NCI-H2081 (cell line): ENCODE measurements at places on chromosomes 5 and 9.
A peak's percentile ranks its signal among the peaks of the same experiment; 100 is the strongest.

GRCh38 chr9:133127340-133127981 lies 6.4 kb upstream of the RALGDS start:
- no peak for DNase-seq

DNA sequence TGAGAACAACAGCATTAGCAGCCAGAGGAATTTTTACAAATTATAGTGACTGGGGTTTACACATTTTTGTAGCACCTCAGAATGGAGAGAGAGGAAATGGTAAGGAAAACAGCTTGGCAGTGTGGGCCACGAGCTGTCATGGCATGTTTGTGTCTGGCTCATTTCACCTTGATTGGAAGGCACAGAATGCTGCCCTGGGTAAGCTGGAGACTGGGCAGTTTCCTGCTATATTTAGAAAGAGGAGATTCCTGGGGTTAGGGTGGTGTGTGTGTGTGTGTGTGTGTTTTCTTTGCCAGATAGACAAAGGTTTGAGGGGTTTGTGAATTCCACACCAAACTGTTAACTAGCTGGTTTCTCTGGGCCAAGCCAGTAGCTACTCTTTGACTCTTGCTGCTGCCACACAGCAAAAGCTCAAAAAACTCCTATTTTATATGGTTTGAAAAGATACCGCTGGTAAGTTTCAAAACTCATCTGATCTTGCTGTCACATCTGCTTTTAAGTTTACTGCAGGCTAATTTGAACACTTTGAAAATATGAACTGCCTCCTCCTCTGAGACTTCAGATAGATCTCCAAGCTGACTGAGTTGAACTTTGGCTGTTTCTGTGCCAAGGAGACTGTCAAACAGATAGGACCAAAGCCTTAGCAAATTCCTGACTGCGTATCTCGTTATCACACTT lies 9.1 kb downstream of the ARHGAP26 start:
- DNase-seq = peak; percentile 9

GRCh38 chr9:129480227-129480626 lies 140.7 kb downstream of the C9orf50 start:
- no peak for DNase-seq

DNA sequence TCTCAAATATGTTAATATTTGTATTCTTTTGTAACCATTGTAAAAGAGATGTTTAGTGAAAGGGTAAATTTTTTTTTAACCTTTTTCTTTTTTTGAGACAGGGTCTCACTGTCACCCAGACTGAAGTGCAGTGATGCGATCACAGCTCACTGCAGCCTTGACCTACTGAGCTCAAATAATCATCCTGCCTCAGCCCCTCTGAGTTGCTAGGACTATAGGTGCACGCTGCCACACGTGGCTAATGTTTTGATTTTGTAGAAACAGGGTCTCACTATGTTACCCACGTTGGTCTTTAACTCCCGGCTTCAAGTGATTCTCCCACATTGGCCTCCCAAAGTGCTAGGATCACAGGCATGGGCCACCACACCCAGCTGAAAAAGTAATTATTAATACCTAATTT lies 58.0 kb upstream of the CDK5RAP2 start:
- DNase-seq = no peak

- peak; percentile 31 for DNase-seq
Measured at GRCh38 chr9:131478421-131478868, 24.3 kb upstream of the POMT1 start.

- DNase-seq = no peak
Measured at GRCh38 chr9:90942555-90942954, 140.9 kb downstream of the SYK start.

DNA sequence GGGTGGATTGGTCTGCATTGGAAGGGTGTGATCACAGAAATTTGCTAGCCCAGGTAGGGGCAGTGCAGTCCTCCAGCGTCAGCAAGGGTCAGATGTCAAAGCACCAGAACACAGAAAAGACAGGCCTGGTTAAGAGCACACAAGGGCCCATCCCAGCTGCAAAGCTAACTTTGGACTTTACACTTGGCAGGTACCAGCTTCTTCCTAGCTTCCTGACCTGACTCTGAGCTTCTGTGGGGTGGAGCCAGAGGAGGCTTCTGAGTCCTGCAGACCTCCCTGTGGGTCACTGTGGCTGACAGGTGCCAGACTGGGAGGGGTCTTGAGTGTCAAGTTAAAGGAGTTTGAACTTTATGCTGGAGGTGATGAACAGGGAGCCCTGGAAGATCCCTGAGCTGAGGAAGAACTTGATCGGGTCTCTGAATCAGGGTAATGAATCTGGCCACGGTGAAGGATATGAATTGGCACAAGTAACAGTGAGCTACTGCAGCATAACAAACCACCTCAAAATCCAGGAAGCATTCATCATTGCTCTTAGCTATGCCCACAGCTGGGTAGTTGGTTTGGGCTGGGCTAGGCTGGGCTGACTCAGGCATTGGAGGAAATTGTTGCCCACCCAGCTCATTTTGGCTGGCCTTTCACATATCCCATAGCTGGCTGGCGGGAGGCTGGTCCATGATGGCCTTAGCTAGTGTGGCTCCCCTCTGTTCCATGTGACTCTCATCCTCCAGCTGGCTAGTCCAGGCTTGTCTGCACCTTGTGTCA lies 63.4 kb downstream of the BARX1 start:
- DNase-seq = no peak

DNA sequence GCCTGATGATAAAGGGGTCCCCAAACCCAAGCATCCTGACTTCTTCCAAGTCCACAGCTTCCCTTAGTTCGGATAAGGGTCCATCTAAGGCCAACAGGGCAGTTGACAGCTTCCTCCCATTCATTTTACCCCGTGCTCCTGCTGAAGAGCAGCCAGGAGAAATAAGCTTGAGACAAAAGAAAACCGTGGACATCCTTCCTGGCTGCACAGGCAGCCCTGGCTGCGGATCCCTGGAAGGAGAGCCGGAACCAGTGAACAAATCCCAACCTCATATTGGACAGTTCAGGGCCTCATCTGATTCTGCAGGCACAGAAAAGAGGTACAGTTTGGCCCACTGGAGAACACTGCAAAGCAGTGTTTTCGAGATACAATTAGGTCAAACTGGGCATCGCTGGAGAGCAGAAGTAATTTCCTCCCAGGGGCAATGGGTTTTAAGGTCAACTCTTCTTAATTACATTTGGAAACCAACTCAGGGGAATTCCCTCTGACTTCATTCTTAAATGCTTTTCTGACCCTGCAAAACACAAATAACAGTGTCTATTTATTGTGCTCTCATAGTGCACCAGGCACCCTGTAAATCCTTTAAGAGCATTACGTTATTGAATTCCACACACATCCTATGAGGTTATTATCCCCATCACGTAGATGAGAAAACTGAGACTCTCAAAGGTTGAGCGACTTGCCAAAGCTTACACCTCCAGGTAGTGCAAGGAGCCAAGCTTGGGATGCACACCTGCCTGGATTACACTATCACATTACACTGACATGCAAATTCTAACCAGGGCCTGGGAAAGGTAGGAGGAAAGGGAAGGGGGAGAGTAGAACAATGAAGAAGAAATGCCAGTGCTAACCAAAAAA lies 21.2 kb downstream of the ADAM19 start:
- no peak for DNase-seq

GRCh38 chr9:21326526-21327139 lies 8.6 kb downstream of the KLHL9 start:
- peak; percentile 47 for DNase-seq

DNA sequence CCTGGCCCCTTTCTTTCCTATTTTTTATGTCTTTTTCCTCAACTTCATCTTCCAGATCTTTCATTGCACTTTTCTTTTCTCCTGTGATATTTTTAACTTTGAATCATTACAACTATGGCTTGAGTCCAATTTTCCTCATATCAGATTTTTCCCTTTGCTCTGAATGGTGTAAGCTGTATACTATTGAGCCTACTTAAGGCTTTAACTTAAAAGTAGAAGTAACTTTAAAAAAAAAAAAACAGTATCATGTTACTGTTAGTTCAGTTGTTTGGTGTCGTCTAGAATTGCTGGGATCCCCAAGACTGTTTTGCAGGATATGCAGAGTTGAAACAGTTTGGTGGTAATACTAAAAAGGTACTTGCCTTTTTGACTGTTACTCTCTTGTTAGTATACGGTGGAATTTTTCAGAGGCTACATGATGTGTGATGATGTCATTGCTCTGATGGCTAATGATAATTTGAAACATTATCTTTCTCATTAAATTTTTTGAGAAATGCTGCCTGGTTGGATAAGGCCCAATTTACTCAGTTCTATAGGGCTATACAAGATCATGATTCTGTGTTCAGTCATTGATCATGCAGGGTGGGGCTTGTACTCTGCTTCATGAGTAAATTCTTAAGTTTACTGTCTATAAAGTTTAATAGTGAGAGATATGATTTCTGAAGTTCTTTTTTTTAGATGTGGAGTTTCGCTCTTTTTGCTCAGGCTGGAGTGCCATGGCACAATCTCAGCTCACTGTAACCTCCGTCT lies 8.8 kb downstream of the NAA35 start:
- no peak for DNase-seq

GRCh38 chr9:95028853-95029219 lies 288.7 kb downstream of the FANCC start:
- DNase-seq = no peak

GRCh38 chr9:114737118-114737517 lies 55.1 kb upstream of the TEX48 start:
- no peak for DNase-seq

GRCh38 chr9:28853477-28853876 lies 1280.2 kb upstream of the C9orf72 start:
- DNase-seq = no peak

- no peak for DNase-seq
Measured at GRCh38 chr5:98963019-98963418, 34.2 kb upstream of the CHD1 start.

DNA sequence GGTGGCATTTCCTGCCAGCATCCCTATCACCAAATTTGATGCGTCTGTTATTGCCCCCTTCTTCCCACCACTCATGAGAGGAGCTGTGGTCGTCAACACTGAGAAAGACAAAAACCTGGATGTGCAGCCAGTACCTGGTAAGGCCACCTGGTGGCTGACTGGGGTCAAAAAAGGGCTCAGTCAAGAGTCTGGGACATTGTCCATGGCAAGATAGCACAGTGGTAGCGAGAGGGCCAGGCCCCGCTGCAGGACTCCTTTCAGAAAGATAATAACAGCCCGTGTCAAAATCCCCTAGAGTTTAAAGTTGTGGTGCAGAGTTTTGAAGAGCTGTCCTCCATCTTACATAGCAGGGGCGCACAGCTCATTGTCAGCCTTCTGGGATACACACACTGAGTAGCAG lies 40.8 kb downstream of the CSF1R start:
- no peak for DNase-seq

GRCh38 chr9:131319486-131319885 lies 30.0 kb downstream of the PLPP7 start:
- DNase-seq = no peak

DNA sequence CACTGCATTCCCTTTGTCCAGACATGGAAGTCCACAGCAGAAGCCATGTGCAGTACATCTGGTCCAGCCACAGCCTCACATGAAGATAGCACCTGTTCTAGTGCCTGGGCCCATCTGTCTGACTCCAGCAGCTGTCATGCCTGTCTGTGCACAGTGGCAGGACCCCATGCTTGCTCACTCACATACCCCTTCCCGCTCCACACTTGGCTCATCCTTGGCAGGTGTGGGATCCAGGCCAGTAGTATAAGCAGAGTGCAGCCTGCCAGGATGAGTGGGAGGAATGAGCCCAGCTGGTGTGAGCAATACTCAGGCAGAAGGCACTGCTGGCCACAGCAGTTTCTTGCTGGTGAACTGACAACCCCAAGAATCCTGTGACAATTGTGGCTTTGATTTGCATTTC lies 168.0 kb downstream of the PRDM9 start:
- DNase-seq = no peak

DNA sequence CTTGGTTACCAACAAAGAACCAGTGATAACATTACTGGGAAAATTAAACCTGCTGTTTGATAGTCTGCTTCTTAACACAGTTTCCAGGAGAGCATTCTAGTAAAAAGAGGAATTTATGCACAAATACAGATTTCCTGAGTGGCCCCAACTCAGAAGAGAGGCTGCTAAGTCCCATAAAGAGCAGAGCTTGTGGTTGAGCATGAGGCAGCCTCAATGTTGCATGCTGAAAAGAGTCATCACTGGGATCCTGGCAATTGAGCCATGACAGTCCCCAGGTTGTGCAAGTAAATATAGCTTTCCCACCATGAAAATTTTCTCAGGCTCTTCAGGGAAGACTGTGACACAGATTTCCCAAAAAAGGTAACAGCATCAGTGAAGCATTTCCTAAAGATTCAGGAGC lies 47.5 kb upstream of the ADRB2 start:
- DNase-seq = no peak

DNA sequence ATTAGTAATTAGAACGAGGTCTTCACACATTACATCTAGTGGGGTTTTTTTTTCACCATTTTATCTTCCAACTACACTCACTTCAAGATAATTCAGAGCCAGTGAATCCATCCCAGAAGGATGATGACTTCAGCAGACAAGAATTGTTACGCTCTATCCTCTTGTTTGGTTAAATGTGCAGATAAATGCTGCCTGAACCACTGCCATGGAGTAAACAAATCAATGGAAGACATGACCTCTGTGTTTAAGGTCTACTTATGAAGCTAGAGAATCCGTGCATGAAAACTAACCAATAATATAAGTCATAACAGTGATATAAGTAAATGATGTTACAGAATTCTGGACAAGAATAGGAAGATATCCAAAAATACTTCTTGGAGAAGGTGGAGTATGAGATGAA lies 602.6 kb downstream of the TLR4 start:
- DNase-seq = no peak
